ENCODE measurements at places on chromosomes 12 and 14.

DNA sequence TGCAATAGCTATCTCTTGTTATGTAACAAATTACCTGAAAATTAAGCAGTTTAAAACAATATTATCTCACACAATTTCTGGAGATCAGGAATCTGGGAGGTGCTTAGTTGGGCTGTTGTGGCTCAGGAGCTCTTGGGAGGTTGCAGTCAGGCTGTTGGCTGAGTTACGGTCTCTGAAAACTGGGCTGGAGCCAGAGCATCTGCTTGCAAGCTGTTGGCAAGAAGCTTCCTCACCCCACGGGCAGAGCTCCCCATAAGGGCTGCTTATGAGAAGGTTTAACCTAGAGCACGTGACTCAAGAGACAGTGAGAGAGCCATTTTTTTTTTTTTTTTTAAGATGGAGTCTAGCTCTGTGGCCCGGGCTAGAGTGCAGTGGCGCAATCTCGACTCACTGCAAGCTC is 346.8 kb downstream of the ATP23 start:
- DNase-seq, result no peak

- no peak for DNase-seq
These were observed 10.1 kb downstream of the PPP1CC start for GRCh38 chr12:110732572-110732971.

- no peak for DNase-seq
These were observed 129.3 kb upstream of the CCDC175 start for GRCh38 chr14:59705866-59706265.

DNA sequence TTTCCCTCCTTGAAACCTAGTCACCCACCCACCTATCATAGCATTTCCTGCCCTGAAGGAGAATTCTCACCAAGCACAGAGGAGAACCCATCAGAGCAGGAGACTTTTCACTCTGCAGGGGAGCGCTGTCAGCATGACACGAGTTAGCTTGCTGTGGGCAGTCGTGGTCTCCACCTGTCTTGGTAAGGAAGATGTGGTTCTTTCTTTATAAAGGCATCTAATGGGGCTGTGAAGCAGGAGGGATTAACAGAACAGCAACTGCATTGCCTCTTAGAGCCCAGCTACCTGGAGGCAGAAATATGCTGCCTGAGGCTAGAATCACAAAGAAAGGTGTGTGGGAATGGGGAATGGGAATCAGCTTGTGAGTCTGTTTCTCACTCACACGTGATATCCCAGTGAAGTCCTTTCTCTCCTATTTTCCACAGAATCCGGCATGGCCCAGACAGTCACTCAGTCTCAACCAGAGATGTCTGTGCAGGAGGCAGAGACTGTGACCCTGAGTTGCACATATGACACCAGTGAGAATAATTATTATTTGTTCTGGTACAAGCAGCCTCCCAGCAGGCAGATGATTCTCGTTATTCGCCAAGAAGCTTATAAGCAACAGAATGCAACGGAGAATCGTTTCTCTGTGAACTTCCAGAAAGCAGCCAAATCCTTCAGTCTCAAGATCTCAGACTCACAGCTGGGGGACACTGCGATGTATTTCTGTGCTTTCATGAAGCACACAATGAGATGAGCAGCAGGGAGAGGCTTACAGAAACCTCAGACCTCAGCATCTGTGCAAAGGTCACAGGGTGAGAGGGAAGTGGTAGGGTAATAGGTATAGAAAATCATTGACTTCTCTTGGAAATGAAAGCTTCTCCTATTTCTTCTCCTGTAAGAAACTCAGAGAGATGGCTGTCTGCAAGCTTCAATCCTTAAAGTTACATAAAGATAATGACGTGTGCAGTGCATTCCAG is 316.9 kb downstream of the DAD1 start:
- DNase-seq, result no peak

- no peak for DNase-seq
These were observed 27.1 kb downstream of the BMAL2 start for GRCh38 chr12:27359578-27360340.

DNA sequence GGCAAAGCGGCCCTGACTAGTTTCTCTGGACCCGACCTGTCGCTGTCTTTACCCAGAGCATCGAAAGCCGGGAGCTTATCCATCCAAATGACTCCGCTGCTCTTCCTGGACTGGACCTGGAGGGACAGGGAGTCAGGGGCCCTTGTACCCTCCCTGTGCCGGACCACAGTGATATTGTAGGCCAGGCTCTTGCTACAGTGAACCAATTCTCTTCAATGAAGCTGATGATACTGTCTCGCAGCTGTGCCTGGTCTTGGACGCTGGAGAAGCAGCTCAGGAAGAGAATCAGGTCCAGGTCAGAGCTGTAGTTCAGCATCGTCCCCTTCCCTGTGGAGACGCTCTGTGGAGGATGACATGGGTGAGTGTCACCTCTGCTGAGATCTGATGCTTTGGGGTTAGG is 14.7 kb upstream of the OASL start:
- no peak for DNase-seq

DNA sequence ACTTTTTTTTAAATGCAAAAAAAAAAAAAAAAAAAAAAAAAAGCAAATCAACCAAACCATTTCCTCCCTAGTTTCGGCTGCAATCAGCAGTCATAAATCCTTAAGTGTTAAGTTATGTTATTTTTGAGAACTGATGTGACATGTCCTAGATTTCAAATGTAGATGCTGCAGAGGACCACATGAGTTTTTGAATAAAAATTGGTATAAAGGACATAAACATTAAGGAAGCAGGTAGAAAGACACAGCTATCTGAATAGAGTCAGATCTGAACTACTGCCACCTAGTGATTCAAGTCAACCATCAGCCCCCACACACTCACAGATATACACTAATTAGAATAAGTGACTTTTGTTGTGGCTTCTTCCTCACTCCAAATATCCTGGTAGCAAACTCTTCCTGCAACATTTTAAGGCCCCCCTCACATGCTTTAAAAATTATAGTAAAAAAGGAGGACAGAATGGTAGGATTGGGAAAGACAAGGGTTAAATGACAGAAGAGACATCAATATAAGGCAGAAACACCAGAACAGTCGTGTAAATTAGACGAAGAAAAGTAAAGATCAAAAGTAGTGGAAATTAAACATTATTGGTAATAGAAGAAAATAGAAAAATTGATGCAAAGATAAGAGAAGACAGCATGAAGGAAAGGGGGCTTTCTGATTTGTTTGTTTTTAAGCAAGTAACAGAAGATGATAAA is 394.5 kb upstream of the ATP2B1 start:
- DNase-seq, result peak; percentile 71

GRCh38 chr14:29035134-29035533 is 268.5 kb downstream of the FOXG1 start:
- DNase-seq, result no peak

DNA sequence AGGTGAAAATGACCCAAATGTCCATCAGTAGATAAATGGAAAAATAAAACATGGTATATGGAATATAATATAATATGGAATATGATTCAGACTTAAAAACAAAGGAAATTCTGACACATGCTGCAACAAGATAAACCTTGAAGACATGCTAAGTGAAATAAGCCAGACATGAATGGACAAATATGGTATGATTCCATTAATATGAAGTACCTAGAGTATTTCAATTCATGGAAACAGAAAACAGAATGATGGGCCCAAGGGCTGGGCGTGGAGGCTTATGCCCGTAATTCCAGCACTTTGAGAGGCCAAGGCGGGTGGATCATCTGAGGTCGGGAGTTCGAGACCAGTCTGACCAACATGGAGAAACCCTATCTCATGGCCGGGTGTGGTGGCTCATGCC is 22.7 kb upstream of the ORAI1 start:
- DNase-seq, result no peak

- peak; percentile 68 for DNase-seq
These were observed 5.1 kb downstream of the CLMN start for GRCh38 chr14:95314609-95315008.

Data from ELR (cell line).